ENCODE measurements at places on chromosomes 13 and 19. TPM values are rescaled to one million over a fixed set of nuclear protein-coding genes. Genes with fewer than 3 reads are reported as not detected.

- peak; percentile 82 for DNase-seq
Observed at GRCh38 chr19:49339301-49340068, 4.3 kb downstream of the CD37 start.

GRCh38 chr19:36547001-36547732 lies 19.1 kb upstream of the ZNF260 start:
- DNase-seq, result peak; percentile 13

- peak; percentile 30 for DNase-seq
Observed at GRCh38 chr13:97043302-97043701, 49.0 kb upstream of the OXGR1 start.

CBLC gene
- 65.0 TPM for total RNA-seq

- peak; percentile 39 for DNase-seq
Observed at GRCh38 chr13:80030491-80030890, 310.4 kb downstream of the SPRY2 start.

- no peak for DNase-seq
Observed at GRCh38 chr13:99376132-99376531, 68.9 kb upstream of the GPR183 start.

- DNase-seq, result no peak
Observed at GRCh38 chr19:19626516-19627472, 1.2 kb downstream of the LPAR2 start.

CLEC17A gene
- not detected for total RNA-seq

GRCh38 chr13:60893801-60894200 lies 496.8 kb downstream of the TDRD3 start:
- DNase-seq, result no peak

- DNase-seq, result no peak
Observed at GRCh38 chr19:39172700-39173501, 23.9 kb upstream of the NCCRP1 start.

DNA sequence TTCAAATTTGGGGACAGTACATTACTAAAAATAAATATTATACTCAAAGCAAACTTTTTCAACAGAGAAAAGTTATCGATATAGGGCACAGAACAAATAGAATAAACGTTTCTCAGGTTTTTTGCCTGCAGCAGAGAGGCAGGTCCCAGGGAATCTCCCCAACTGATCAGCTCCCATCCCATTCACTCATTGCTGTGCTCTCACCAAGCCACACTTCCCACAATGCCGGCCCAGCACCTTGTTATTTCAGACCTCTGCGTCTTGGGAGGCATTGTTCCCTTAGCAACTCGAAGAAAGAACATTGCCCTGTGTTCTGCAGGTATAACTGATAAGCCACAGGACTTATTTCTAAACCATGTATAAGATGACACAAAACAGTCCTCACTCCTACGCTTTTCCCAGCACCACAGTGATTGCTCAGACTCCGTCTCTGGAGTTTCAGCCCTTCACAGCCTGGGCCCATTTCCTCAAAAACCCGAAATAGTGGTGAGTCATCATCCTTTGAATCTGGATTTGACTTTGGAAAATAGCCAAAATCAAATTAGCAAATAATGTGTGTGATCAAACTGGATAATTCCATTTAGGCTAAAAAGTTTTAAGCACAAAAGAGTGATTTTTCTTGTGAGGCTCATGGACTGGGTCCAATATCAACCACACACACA lies 100.4 kb downstream of the DCLK1 start:
- peak; percentile 95 for DNase-seq

KLF12 gene
- total RNA-seq, result 2.2 TPM

- peak; percentile 72 for DNase-seq
Observed at GRCh38 chr19:2503521-2504109, 27.7 kb downstream of the GADD45B start.

- no peak for DNase-seq
Observed at GRCh38 chr19:45354241-45354842, 13.8 kb downstream of the KLC3 start.

GRCh38 chr13:91594061-91594460 lies 195.6 kb downstream of the GPC5 start:
- no peak for DNase-seq

Data from bronchial epithelial cell (primary cell).